ENCODE measurements at places on chromosomes 1 and 21.
A peak's percentile ranks its signal among the peaks of the same experiment; 100 is the strongest.

GRCh38 chr1:101128211-101128727 is 102.7 kb upstream of the DPH5 start:
- no peak for DNase-seq

DNA sequence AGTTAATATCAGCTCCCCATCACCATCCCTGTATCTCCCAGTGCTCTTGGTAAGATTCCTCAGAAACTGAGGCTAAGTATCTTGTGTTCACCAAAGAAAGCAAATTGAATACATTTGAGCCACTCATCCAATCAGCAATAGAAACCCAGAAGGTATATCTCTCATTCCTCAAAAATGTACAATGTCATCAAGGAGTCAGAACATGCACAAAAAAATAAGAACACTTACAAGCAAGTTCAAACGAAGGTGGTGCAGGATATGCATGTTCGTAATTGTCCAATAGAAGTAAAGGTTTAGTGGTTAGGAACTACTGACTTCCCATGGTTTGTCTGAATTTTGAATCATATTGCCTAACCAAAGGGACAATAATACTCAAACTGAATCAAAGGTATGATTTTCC is 24.3 kb downstream of the RXRG start:
- DNase-seq = no peak

DNA sequence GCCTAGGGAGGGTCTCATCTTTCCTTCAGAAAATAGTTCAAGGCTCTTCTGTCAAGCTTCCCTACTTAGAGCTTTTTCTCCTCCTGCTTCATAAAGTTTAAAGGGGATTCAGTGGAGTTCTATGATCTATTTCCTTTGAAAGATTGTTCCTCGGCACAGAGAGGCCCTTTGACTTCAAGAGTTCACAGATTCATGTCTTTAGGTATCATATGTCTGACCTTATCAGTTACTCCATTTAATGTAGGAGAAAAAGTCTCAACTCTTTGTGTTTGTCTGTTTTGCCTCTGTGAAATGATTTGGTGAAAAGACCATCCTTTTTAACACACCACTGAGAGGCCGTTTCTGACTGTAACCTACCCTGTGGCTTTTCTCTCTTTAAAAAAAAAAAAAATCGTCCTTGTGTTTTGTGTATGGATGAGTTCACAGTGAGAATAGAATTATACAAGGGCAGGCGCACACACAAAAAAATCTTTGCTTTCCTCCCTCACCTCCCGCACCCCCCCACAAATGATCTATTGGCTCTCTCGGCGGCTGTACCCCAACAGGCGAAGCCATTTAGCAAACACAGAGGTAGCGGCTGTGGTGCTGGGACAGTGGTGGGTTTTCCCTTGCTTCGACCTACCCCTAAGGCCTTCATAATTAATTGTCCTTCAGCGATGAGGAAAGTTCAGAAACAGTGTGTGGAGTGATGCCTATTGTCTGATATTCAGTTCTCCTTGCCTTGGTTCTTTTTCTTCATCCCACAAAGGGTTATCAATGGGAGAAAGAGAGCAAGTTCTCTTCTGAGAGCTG is 29.6 kb downstream of the PROX1 start:
- no peak for DNase-seq

DNA sequence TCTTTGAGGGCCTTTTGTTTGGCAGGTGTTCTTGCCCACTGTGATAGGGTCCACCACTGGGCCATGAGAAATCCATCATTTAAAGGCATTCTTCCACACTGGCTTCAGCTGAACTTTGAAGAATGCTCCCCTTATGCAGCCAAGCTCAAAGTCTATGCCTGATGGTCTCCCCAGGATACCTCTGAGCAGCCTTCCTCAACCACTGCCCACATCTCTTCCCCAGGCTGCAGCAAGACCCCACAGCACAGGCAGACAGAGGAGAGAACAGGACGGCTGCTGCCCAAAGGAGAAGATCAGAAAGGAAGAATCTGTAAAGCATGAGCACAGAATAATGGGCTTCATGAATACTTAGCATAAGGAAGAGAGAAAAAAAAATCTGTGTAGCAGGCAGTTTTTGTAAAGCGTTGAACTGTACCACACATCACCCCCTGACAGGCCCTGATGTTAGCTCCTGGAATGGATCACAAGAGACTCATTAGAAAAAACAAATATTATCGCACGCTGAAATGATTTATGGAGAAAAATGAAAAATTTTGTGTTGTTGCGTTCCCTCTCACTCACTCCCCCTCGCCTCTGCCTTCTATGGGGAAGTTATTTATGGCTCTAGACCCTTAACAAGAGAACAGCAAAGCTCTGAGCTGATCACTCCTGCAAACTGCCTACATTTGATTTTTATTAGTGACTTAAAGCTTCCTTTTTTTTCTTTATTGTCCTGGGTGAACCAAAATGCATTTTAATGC is 134.1 kb downstream of the TMEM53 start:
- DNase-seq = no peak

- peak; percentile 37 for DNase-seq
These were observed 21.3 kb upstream of the ATF3 start for GRCh38 chr1:212587016-212587887.
